ENCODE measurements at places on chromosomes 12 and 14. TPM values are rescaled to one million over a fixed set of nuclear protein-coding genes. Genes with fewer than 3 reads are reported as not detected.

FSCB gene
- polyA plus RNA-seq, result not detected

BEST3 gene
- not detected for polyA plus RNA-seq

POTEM gene
- polyA plus RNA-seq, result not detected

KLRC1 gene
- not detected for polyA plus RNA-seq

NPFF gene
- not detected for polyA plus RNA-seq

CSRP2 gene
- polyA plus RNA-seq, result not detected

FRMD6 gene
- 2.0 TPM for polyA plus RNA-seq
